GDM1 (cell line): ENCODE measurements at places on chromosomes 13 and 19.

DNA sequence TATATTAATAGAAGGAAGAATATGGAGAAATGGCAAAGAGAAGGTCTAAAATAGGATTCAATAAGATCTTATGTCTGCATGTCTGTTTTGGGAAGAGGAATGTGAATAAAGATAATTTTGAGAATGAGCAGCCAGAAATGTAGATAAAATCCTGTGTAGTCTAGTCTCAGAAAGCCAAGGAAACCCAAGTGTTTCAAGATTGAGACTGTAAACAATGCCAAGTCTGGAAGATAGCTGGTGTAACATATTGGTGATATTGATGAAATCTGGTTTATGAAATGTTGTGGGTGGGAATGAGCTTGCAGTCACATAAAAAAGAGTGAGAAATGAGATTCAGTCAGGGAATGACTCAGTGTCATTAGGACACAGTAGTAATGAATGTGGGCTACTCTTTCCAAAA is 1180.3 kb upstream of the PCDH20 start:
- DNase-seq = no peak

DNA sequence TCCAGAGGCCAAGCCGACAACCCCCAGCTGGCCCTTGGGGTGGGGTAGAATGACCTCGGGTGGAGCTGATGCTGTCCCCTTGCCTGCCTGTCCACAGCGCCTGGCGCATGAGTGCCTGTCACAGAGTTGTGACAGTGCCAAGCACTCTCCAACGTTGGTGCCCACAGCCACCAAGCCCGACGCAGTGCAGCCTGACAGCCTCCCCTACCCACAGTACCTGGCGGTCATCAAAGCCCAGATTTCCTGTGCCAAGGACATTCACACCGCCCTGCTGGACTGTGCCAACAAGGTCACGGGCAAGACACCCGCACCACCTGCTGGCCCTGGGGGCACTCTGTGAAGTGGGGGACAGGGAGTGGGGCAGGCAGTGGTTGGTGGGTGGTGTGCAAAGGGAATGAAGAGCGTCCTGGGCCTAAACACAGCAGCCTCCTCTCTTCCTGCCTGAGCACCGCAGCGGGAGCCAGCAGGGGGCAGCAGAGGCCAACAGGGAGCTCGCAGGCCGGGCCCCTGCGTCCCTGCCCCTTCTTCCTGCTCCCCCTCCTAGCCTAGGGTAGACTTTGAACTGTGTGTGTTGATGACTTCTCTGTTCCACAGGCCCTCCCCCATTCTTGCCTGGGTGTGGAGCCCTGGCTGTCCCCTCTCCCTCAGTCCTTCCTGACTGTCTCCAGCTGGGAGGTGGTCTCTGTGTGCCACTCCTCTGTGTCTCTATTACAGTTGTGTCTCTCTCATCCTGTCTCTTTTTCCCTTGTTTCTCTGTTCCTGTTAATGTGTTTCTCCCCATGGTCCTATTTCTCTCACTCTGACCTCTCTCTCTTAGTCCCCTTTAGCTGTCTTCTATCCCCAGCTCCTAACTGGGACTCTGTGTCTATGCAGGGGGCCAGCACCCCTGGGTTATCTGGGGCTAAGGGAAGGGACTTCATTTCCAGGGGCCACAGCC is 6.5 kb downstream of the MED29 start:
- peak; percentile 84 for DNase-seq

GRCh38 chr13:90896002-90896401 is 451.5 kb upstream of the MIR17HG start:
- no peak for DNase-seq

- no peak for DNase-seq
Observed at GRCh38 chr19:32200312-32201038, 144.9 kb upstream of the ZNF507 start.

DNA sequence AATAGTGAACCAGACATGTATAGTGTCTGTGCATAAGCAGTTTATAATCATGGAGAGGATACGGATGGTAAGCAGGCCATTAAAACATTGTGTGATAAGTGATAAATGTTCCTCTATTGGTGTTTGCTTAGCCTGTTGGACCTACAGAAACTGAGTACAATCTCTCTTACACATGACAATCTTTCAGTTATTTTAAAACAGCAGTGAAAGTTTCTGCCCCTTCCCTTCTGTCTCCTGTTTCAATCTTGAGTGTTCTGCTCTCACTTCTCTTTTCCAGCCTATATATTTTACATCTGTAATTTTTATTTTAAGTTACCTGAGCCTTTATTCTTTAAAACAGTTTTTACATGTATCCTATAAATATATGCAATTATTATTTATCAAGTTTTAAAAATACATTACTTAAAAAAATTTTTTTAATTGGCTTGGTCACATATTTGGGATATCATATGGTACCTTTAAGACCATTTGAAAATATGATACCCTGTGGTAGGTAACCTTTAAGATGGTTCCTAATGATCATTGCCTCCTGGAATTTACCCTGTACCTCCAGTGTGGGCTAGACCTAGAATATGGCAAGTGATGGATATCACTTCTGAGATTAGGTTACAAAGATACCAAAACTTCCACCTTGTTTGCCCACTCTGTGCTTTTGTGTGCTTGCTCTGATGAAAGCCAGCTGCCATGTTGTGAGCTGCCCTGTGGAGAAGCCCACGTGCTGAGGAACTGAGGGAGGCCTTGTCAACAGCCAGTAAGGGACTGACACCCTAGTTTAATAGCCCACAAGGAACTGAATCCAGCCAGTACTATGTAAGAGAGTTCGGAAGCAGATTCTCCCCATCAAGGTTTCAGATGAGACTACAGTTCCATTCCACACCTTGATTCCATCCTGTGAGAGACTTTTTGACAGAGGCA is 99.3 kb downstream of the DHRS12 start:
- DNase-seq = no peak
